Stomach (tissue), 19 donors: ENCODE measurements at places on chromosomes 1 and 21. TPM values are rescaled to one million over a fixed set of nuclear protein-coding genes. Genes with fewer than 3 reads are reported as not detected.
A peak's percentile ranks its signal among the peaks of the same experiment; 100 is the strongest.

The NBPF9 gene
- 18.9 TPM for total RNA-seq

The FBXO2 gene
- total RNA-seq = 5.0 TPM

The SPRR2E gene
- total RNA-seq = 54.8 TPM

The GJC2 gene
- not detected for total RNA-seq

The MYOC gene
- not detected for total RNA-seq

- peaks cover 100% of the 10 kb centered on the region for H3K4me1 ChIP-seq
- H3K4me3 ChIP-seq = no peak overlapping the region
- DNase-seq = no peak
- peak overlapping the region; percentile 19 for H3K27ac ChIP-seq
These were observed 26.2 kb downstream of the ARHGEF10L start for GRCh38 chr1:17565461-17566252.

- DNase-seq = no peak
- peaks cover 5% of the 10 kb centered on the region for H3K4me1 ChIP-seq
- no peaks in the 10 kb centered on the region for H3K27me3 ChIP-seq
- H3K36me3 ChIP-seq = no peaks in the 10 kb centered on the region
- H3K27ac ChIP-seq = no peak overlapping the region
These were observed 112.5 kb downstream of the ADSS2 start for GRCh38 chr1:244339073-244339692.

DNA sequence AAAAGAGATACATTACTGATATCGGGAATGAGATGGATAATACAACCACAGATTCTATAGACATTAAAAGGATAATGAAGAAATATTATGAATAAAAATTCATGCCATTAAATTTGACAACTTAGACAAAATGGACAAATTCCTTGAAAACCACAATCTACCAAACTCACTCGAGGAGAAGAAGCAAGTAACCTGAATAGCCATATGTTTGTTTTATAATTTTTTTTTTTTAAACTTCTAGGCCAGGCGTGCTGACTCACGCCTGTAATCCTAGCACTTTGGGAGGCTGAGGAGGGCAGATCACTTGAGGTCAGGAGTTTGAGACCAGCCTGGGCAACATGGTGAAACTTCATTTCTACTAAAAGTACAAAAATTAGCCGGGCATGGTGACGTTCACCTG, 327.9 kb downstream of the VAV3 start:
- H3K27me3 ChIP-seq = no peaks in the 10 kb centered on the region
- no peaks in the 10 kb centered on the region for H3K4me1 ChIP-seq
- H3K4me3 ChIP-seq = no peak overlapping the region
- H3K27ac ChIP-seq = no peak overlapping the region
- no peaks in the 10 kb centered on the region for H3K36me3 ChIP-seq
- DNase-seq = no peak

DNA sequence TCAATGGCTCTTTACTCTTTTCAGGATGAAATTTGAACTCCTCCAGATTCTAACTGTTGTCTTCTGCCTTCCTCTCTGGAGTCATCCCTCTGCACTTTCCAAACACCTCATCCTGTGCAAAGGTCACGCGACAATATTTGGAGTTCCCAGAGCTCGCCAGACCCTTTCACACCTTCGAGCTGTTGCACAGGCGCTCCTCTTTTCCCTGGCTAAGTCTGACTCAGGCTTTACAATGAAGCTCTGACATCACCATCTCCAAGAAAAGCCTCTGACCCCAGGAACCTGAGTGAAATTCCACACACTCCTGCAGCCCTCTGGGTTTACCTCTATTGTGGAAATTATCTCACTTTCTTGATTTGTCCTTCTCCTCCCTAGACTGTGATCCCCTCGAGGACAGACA, 270.3 kb downstream of the RGS7 start:
- H3K27ac ChIP-seq = no peak overlapping the region
- DNase-seq = no peak
- H3K4me1 ChIP-seq = no peaks in the 10 kb centered on the region
- H3K36me3 ChIP-seq = no peaks in the 10 kb centered on the region

- no peak for DNase-seq
- no peak overlapping the region for H3K4me3 ChIP-seq
- H3K4me1 ChIP-seq = peaks cover 35% of the 10 kb centered on the region
- peaks cover 26% of the 10 kb centered on the region for H3K36me3 ChIP-seq
- H3K27me3 ChIP-seq = no peaks in the 10 kb centered on the region
These were observed 157.3 kb downstream of the PEX14 start for GRCh38 chr1:10631811-10632593.
